ENCODE measurements at places on chromosomes 1 and 21. TPM values are rescaled to one million over a fixed set of nuclear protein-coding genes. Genes with fewer than 3 reads are reported as not detected.

DNA sequence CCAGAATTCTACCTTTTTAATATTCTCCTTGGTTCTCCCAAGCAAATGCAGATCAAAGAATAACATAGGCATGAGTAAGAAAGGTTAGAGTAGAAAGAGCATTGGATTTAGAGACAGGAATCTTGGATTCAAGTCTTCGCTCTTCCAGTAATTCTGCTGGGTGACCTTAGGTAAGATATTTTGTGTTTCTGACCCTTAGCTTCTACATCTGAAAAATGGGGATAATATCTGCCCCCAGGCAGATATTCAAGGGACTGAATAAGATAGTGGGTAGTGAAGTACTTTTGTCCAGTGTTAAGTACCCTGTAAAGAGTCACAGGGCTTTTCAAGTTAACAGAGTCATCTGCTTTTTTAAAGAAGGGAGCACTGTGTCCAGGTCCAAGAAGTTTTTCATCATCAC, 70.8 kb downstream of the KDM1A start:
- peaks cover 74% of the 10 kb centered on the region for H3K36me3 ChIP-seq
- H3K27ac ChIP-seq, result no peak overlapping the region
- H3K27me3 ChIP-seq, result no peaks in the 10 kb centered on the region
- DNase-seq, result no peak
- no peak overlapping the region for H3K4me3 ChIP-seq

DNA sequence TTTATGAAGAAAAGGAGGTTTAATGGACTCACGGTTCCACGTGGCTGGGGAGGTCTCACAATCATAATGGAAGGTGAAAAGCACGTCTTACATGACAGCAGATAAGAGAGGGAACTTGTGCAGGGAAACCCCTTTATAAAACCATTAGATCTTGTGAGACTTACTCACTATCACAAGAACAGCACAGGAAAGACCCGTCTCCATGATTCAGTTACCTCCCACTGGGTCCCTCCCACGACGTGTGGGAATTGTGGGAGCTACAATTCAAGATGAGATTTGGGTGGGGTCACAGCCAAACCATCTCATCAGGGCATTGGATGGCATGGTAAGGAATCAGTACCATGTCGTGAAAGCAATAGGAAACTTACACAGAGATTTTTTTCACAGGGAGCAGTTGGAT, 63.1 kb downstream of the MTR start:
- no peak overlapping the region for H3K27ac ChIP-seq
- H3K4me3 ChIP-seq, result no peak overlapping the region
- no peaks in the 10 kb centered on the region for H3K27me3 ChIP-seq
- peaks cover 26% of the 10 kb centered on the region for H3K4me1 ChIP-seq
- no peak for DNase-seq
- peaks cover 7% of the 10 kb centered on the region for H3K36me3 ChIP-seq

GRCh38 chr1:29271724-29272123, 35.4 kb downstream of the PTPRU start:
- no peaks in the 10 kb centered on the region for H3K27me3 ChIP-seq
- H3K4me1 ChIP-seq, result peaks cover 12% of the 10 kb centered on the region
- peak; percentile 93 for DNase-seq
- H3K27ac ChIP-seq, result no peak overlapping the region
- no peaks in the 10 kb centered on the region for H3K36me3 ChIP-seq

DNA sequence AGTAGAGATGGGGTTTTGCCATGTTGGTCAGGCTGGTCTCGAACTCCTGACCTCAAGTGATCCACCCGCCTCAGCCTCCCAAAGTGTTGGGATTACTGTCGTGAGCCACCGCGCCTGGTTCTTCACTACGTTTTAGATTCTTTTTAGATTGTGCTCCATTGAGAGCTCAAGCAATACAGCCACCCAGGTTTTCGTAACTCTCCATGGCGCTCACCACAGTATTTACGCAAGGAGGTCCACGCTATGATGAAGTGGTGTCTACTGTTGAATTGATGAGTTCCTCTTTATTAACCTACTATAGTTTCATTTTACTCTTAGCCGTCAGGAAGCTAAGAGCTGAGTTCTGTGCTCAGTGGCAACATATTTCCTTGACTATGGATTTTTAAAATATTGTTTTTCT, 1.8 kb upstream of the KIF1B start:
- H3K27me3 ChIP-seq, result no peaks in the 10 kb centered on the region
- H3K4me1 ChIP-seq, result peaks cover 16% of the 10 kb centered on the region

GRCh38 chr1:114216431-114217173, 62.9 kb upstream of the SYT6 start:
- H3K4me3 ChIP-seq, result no peak overlapping the region

DNA sequence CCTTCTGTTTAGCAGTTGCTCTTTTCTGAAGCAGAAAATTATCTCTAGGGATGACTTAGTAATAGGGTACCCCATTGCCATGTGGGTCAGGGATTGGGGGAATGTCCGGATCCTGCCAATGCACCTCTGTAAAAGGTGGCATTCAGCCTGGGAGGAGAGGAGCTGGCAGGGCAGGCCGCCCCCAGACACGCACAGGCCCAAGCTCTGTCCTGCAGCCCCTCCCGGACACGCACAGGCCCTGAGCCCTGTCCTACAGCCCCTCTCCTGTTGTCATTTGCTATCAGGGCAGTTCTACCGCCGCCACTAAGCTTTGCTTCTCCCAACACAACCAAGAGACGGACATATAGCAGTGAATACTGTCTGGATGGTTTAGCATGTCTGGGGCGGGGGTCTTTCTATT, 219.1 kb downstream of the SDCCAG8 start:
- no peaks in the 10 kb centered on the region for H3K36me3 ChIP-seq
- no peak for DNase-seq
- peaks cover 12% of the 10 kb centered on the region for H3K4me1 ChIP-seq
- no peak overlapping the region for H3K27ac ChIP-seq
- H3K4me3 ChIP-seq, result no peak overlapping the region

The CASZ1 gene
- 0.59 TPM for total RNA-seq

GRCh38 chr1:55444667-55445066, 229.5 kb upstream of the USP24 start:
- H3K4me3 ChIP-seq, result no peak overlapping the region
- H3K36me3 ChIP-seq, result no peaks in the 10 kb centered on the region
- no peaks in the 10 kb centered on the region for H3K27me3 ChIP-seq
- peak overlapping the region; percentile 97 for H3K27ac ChIP-seq
- peaks cover 27% of the 10 kb centered on the region for H3K4me1 ChIP-seq
- no peak for DNase-seq

The FAM167B gene
- total RNA-seq, result 4.4 TPM

DNA sequence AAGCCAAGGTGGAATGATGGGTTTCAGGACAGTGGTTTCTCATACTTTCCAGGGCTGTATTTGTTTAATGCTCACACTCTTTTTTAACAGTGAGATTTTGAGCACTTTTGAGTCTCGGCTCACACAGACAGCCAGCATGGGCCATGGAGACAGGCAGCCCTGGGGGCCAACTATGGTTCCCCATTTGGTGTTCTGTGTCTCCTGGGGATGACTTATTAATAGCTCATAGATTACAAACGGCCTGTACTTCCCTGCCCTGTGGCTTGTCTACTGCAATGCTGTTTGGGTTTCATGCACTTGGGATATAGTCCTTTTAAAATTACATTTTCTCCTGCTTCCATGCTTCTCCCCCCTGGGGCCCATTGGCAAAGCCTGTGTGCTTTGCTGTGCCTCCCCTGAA, 178.3 kb downstream of the KCNJ6 start:
- H3K27me3 ChIP-seq, result peaks cover 37% of the 10 kb centered on the region
- no peak overlapping the region for H3K27ac ChIP-seq
- no peaks in the 10 kb centered on the region for H3K4me1 ChIP-seq
- H3K4me3 ChIP-seq, result no peak overlapping the region
- H3K36me3 ChIP-seq, result no peaks in the 10 kb centered on the region

DNA sequence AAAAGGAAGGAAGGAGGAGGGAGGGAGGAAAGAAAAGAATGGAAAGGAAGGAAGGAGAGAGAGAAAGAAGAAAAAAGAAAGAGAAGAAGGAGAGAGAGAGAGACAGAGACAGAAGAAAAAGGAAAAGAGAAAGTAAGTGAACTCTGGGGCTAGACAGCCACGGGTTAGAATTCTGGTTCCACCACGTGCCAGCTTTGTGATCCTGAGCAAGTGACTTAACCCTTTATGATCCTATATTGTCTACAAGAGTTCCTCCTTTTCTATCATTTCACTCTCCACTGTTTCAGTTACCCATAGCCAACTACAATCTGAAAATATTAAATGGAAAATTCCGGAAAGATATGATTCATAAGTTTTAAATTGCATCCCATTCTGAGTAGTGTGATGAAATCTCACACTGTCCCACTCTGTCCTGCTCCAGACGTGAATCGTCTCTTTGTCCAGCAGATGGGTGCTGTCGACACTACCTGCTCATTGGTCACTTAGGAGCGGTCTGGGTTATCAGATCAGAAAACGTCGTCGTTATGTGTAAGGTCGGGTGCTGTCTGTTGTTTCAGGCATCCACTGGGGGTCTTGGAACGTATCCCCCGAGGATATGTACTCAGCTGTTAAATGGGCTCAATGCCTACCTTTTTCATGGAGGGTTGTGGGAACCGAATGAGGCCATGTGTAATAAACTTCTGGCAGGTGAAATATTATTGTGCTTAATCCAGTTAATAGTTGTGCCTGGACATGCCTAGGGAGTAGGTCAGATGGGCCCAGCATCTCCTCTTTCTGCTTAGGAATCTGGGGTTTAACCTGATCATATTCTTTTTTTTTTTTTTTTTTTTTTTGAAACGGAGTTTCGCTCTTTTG, 19.1 kb downstream of the TMEM51 start:
- no peak overlapping the region for H3K27ac ChIP-seq
- H3K4me1 ChIP-seq, result peaks cover 21% of the 10 kb centered on the region
- no peaks in the 10 kb centered on the region for H3K36me3 ChIP-seq
- no peaks in the 10 kb centered on the region for H3K27me3 ChIP-seq
